ENCODE measurements at places on chromosomes 13 and 19.

DNA sequence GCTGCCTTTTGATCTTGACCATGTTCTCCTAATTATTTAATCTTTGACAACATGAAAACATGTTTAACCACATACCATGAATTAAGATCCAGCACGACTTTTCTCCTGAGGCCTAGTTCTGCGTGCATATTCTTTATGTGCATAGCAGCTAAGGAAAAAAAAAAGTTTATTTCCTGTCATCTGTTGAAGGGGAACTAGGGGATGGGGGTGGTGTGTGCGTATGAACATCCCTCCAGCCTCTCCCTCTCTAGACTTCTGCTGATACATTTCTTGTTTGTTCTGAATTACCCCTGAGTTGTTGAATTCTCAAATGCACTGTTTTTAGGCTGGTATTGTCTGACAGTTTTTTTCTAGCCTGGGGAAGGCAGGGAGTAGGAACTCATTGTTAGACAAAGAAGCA lies 543.3 kb downstream of the FGF9 start:
- no peak for DNase-seq

DNA sequence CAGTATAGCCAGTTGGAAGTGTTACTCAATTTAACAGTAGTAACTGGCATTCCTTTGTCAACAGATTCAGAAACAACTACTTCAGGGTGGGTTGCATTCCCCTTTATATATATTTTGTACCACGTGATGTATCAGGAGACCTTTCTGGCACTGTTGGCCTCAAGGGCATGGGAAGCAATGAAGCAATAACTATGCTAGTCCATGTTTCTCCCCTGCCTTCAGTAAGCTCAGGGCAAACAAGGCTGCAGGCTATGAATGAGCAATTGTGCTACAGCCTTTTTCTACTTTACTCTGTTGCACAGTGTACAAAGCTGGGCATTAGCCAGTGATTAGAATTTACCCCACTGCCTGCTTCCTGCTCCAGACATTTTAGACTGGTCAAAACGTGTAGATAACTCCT lies 348.8 kb downstream of the GPC5 start:
- DNase-seq: no peak

DNA sequence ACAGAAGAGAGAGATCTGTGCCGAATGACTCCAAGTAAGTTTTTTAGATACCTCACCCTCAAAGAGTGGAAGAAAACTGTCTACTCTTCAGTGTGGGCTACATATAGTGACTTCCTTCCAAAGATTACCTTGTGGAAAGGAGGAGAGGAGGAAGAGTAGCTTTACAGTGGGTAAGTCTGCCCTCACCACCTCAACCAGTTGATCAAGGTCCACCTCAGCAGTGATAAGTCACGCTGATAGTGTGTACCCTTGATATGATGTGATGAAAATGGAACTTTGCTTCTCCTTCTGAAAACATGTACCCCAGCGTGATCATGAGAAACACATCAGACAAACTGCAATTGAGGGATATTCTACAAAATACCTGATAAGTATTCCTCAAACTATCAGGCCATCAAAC lies 20.6 kb downstream of the KLF5 start:
- DNase-seq: no peak

- DNase-seq: no peak
Measured at GRCh38 chr13:112985803-112986408, 16.9 kb downstream of the MCF2L start.

- DNase-seq: no peak
Measured at GRCh38 chr13:29709407-29710069, 114.0 kb upstream of the SLC7A1 start.

- DNase-seq: no peak
Measured at GRCh38 chr13:102466610-102467190, 64.9 kb upstream of the FGF14 start.

DNA sequence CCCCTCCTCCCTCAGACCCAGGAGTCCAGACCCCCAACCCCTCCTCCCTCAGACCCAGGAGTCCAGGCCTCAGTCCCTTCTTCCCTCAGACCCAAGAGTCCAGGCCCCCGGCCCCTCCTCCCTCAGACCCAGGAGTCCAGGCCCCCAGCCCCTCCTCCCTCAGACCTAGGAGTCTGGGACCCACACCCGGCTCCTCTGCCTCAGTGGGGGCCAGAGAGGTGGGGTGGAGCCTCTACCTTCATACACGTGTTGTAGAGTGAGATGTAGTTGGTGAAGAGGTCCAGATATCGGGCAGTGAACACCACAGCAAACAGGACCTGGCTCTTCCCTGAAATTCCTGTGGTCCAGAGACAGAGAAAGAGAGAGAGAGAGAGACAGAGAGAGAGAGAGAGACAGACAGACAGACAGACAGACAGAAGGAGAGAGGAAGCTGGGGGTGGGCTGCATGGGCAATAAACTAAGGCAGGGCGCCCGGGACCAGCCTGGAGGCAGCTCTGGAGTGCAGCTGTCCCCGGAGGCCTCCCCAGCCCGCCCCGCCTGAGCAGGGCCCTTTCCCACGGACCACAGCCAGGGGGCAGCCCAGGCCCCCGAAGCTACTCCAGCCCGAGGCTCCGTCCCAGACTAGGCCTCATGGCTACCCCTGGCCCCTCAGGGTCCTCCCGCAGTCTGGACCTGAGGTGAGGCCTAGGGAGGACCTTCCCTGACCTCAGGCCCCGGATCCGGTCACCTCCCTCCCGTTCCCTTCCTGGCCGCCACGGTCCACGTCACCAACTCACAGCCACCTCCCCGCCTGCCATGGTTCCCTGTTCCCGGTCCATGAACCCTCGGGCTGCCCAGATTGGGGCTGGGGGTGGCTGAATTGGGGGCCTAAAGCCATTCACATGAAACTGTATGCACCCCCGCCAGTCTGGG lies 907 bp downstream of the KDELR1 start:
- peak; percentile 85 for DNase-seq

DNA sequence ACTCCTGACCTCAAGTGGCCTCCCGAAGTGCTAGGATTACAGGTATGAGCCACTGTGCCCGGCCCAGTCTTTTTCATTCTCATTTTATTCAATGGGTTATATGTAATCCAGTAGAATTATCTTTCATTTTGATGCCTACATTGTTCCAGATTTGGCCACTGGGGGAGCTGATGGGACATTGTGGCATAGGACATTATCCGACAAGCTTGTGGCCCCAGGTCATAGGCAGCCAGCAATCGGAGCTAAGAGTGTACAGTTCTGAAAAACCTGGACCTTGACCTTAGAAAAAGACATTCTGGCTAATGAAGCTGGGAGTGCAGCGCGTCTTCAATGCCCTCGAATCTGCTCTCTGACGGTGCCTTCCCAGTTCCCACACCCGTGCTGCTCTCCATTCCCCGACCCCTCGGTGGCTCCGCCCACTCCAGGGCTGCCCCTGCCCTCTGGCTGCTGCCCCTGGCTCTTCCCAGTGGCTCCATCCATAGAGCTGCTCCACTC lies 108.7 kb downstream of the TEX29 start:
- DNase-seq: peak; percentile 65

- no peak for DNase-seq
Measured at GRCh38 chr13:48265217-48265815, 32.3 kb downstream of the ITM2B start.

DNA sequence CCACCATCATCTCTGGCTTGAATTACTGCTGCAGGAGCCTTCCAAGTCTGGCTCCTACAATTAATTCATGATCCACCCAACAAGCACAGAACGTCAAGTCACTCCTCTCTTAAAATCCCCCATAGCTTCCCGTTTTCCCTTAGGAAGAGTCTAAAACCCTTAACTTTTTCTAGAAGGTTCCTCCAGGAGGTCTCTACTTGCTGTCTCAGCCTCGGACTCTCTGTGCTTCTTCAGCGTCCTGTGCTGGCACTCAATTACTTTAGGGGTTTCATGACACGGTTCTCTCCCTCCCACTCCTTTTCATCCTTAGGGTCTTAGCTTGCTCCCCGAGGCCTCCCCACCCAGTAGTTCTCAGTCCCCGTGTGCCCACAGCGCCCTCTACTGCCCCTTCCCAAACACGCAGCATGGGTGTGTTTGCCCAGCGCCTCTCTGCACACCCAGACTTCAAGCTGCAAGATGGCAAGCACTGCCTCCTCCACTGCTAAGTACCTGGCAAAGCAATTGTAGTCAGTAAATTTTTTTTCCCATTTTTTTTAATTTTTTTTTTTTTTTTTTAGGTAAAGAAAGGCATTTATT lies 25.8 kb upstream of the MAP3K10 start:
- DNase-seq: peak; percentile 63

DNA sequence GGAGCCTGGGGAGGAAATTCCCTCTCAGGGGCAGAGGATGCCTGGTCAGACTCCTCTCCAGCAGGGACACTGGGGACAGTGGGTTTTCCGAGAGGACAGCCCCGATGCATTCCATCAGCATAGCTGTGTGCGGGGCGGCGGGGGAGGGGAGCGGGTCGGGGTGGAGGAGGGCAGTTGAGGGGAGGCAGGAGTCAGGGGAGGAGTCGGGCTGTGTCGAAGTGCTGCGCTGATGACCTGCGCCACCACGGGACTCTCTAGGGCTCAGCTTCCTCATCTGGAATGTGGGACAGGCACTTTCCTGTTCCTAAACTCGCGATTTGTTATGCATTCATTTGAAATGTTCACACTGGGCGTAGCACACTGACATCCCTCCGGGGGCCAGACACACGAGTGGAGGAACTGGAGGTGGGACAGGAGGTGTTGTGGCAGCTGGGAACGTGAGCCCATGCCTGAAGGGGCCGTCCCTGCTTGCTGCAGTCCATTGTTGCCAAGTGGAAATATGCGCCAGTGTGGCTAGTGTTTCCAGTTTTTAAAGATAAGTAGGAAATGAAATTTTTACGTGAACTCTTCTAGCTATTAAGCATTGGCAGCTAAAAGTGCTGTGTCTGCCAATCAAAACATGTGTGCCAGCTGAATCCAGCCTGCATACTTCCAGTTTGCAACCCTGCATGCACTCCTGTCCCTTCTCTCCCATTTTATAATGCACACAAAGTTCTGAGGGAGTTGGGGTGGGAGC lies 43.3 kb downstream of the FLT1 start:
- DNase-seq: peak; percentile 67

DNA sequence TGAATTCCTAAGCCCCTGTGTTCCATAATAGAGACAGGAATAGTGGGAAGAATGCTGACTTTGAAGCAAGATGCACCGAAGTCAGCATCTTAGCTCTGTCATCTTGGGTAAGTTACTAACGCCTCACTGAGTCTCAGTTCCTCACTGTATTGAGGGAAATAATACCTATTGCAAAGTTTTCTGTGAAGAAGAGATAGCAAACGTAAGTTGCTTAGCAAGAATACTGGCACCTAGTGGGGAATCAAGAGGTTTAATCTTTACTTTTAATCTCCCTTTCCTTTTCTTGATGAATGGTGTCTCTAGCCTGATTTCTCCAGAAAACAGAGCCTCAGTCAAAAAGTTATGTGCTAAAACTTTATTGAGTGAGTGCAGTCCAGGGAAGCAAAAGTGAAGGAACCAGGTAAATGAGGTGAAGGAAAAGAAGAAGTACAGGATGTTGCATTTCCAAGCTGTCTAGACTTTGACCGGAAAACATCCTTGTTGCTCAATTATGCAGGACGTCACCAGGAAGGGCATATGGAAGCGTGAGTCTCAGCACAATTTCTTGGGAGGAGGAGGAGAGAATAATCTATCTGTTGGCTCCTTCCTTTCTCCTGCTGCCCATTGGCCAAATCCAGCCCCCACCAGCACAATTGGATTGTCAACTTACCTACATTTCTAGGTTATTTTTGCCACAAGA lies 210.0 kb downstream of the B3GLCT start:
- no peak for DNase-seq

GRCh38 chr13:27572234-27572901 lies 48.0 kb downstream of the LNX2 start:
- no peak for DNase-seq

DNA sequence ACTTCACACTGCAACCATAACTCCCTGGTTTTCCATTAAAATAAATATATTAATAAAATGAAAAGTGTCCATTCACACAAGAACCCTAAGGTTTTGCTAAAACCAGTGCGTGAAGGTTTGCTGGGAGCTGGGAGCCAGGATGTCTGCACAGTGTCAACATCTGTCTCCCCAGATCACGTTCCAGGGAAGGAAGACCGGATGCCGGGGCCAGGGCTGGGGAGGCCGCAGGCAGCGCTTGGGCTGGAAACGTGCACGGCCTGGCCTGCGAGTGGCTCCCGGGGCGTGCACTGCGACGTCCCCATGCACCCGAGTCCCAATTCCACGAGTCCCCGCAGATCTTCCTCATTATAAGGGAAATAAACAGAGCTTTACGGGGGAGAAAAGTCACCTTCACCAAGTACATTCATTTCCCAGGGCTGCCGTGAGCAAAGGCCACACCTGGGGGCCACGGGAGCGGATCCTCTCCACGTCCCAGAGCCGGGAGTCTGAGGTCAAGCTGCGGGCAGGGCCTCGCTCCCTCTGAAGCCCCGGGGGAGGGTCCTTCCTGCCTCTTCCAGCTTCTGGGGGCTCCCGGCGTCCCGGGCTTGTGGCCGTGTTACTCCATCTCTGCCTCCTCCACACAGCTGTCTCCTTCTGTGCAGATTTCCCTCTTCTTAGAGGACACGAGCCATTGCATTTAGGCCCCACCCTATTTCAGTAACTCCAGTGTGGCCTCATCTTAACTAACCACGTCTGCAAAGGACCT lies 12.8 kb downstream of the SHC2 start:
- DNase-seq: no peak

DNA sequence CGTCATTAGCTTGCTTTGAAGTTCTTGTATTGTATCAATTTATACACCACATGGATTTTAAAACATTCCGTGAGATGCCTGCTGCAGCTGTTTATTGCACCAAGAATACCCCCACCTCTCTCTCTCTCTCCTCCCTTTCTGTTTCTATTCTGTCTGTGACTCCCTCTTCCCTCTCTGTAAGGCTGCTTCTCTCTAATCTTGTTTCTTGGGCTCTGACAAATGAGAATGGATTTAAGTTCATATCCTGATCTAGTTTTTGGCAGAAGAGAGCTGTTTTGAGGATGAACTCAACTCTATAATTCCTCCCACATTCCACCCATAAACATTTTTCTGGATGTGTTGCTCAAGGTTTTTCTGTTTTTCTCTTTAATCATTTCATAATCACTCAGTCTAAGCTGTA lies 144.3 kb upstream of the FRY start:
- no peak for DNase-seq

DNA sequence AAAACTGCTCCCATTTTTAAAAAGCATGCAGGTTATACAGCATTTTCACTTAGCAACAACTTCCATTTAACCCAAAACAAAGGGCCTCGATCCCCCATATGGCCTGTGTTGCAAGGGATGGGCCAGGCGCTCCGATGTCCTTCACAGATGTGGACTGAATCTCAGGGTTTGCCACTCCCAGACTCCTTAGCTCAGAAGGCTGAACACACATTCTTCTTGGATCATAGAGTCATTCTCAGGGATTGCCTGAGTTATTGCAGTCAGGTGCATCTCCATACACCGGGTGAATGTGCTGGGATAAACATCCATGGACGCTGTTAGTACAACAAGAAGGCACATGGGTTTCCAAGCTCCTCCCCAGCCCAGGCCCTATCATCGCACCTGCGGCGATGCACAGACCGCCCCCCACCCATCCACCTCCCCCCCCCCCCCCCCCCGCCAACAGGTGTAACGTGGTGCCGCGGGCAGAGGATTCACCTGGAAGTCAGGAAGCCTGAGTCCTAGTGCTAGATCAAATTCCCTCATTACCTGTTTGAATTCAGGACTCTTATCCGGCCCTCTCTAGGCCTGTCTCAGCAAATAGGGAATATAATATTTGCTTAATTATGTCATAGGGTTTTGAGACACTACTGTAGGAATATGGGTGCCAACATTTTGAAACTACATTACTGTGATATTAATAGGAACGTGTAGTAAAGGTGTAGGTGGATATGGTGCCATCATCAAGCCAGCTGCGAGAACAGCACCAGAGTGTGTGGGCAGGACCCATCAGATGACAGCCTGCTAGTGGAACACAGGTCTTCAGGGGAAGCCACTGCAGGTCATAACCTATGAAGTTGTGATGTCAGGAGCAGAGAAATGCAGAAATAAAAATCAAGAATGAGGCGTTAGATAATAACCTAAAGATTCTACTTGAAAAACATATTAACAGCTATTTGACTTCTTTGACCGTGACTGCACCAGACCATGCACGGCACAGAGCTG lies 110.9 kb downstream of the SACS start:
- no peak for DNase-seq
